ENCODE measurements at places on chromosomes 4 and X. TPM values are rescaled to one million over a fixed set of nuclear protein-coding genes. Genes with fewer than 3 reads are reported as not detected.

DNA sequence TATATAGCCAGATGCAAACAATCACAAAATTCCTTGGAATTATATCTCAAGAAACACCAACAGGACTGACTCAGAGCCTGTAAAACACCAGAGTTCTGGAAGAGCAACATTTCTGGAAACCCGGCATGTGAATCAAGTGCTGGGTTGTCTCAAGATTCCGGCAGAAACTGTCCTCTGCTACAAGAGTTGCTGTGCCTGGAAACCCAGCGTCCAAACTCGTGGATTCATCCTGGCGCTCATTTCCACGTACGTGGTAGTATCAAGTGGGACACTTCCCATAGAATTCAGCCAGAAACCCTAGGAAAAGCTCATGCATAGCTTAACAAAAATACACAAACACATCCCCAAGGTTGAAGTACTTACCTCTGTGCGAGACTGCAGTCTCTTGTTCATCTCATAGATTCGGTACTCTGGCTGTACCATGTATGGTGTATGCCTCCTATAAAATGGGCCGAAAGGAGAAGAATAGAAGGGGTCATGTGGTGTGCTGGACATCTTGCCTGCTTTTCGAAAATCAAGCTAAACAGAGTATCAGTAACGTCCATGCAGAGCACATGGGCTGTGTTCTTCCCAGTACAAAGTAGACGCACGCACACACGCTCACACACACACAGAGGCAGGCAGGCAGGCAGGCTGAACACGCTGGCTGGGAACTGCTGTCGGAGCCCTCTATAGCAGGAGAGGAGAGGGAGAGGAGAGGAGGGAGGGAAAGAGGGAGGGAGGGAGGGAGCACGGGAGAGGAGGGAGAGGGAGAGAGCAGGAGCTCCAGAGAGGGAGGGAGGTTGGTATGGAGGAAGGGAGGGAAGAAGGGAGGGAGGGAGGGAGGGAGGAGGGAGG lies at the start of gene LDB2:
Gene LDB2, minus strand, starts transcription at position 655 of the 837 bp plus-strand sequence.
- no peak for DNase-seq

DNA sequence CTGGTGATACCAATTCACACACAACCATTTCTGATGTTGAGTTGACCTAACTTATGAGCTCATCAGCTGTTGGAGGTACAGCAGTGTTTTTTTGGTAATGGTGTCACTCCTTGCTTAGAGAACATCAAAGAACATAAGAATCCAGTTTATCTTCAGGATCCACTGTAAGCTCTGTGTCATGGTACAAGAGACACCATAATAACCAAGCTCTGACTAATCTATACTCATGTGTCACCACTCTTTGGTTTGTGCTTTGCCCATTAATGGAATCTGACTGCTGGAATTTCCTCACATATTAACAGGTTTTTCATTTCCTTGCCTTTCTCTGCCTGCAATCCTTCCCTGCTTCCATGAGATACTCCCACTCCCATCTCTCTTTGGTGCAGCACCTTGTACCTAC lies 735.1 kb upstream of the LCORL start:
- DNase-seq = no peak

- peak; percentile 44 for DNase-seq
Observed at GRCh38 chr4:153143527-153144348, 60.5 kb upstream of the TRIM2 start.

DNA sequence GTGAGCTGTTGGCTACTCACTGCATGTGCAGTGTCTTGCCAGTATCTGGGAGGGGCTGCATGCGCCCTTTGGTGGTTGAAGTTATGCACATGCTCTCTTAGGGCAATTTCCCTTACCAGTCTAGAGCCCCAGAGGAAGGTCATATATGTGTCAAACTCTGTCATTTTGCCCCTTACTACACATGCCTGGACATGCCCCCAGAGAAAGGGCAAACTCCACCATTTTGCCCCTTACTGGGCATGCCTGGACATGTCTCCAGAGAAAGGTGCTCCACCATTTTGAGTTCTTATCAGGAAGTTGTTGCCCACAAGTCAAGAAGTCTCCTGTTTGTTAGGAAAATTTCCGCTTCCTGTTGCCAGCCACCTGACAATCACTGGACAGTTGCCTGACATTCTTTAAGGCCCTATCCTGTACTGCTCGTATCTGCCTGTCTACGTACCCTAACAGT lies 56.4 kb upstream of the PLAC8 start:
- no peak for DNase-seq

- no peak for DNase-seq
Observed at GRCh38 chr4:169583563-169583962, 28.8 kb downstream of the NEK1 start.

- DNase-seq = peak; percentile 56
Observed at GRCh38 chr4:85147481-85148076, 181.1 kb upstream of the WDFY3 start.

DNA sequence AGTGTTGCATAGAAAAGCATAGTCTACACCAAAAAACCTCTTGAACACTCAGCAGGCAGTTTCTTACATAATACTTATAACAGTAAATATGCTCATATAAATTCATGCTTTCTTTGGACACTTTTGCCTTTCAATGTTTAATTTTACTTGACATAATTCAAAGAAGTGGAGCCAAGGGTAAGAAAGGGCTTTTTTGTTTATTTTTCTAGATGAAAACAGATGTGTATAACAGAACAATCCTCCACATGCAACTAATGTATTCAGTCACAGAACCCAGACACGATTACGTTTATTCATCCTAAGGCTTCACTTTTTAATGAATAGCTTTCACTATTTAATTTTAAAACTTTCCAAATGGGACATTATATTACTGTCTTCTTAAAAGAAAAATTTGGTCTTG lies 58.0 kb upstream of the PTPN13 start:
- DNase-seq = no peak

GRCh38 chr4:106034751-106035150 lies 139.5 kb downstream of the NPNT start:
- no peak for DNase-seq

GRCh38 chrX:143476751-143477150 lies 40.5 kb downstream of the SPANXN3 start:
- no peak for DNase-seq

DNA sequence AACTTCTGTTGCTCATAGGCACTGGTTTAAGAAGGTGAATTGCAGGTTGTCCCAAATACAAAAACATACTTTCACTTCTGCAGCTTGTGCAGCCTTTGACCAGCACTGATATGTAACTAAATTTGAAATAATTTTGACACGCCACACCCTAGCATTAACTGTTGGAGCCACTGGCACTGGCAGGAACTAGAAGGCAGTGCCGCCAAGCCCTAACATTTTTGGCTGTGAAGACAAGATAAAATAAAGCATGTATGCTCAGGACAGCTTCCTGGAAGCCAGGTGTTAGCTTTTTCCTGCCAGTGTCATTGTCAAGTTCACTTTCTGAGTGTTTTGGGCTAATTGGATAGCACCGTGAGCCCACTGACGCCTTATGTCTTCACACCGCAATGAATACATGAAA lies 65.3 kb upstream of the FBXW7 start:
- no peak for DNase-seq

GRCh38 chr4:107452717-107453630 lies 267.1 kb downstream of the PAPSS1 start:
- no peak for DNase-seq

DNA sequence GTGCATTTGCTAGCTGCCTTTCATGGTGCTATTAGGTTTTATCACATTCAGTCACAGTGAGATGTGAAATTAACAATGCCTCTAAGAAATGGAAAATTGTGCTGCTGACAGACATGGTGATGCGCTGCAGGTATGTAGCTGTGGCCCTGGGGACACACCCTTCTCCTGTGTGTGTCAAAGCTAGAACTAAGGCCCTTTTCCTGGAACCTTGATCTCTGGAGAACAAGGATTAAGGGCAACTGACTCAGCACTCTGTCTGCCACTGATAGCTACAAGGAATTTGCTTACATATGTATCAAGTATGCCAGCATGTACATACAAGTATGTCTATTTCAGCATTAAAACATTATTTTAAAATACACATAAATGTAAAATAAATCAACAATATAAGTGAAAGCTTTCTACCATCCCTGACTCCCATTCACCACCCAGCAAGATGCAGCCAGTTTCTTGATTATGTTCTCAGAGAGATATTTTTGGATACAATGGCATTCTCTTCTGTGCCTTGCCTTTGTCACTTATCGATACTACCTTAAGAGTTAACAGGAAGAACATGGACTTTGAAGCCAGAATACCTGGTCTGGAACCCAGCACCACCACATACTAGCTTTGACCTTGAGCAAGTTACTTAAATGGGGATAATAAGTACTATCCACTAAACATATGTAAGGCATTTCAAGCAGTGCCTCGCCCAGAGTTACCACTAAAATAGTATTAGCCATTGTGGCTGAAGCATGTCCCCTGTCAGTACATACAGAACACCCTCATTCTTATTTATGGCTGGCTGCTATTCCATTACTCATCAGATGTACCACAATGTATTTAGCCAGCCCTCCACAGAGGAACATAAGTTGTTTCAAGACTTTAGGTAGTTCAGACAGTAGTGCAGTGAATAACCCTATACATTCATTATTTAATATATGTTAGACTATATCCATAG lies 68.5 kb downstream of the NPNT start:
- DNase-seq = no peak

GRCh38 chr4:7854216-7854615 lies 85.4 kb downstream of the AFAP1 start:
- no peak for DNase-seq

- no peak for DNase-seq
Observed at GRCh38 chr4:184294606-184295133, 77.0 kb upstream of the ENPP6 start.

DNA sequence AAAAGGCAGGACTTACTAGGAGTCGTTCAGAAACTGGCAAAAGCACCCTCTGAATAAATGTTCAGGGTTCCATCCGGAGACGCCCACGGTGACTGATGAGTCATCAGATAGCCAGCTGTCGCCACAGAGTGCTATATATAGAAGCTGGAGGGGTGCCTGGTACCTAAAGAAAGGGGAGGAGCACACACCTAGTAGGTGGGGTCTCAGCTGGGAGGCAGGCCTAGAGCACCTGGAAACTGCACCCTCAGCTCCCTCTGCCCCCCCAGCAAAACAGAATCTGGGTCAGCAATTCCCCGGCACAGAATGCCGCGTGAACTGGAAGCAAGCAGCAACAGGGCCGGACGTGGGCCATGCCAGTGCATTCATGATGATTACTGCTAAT lies 242.0 kb downstream of the BCOR start:
- no peak for DNase-seq

DNA sequence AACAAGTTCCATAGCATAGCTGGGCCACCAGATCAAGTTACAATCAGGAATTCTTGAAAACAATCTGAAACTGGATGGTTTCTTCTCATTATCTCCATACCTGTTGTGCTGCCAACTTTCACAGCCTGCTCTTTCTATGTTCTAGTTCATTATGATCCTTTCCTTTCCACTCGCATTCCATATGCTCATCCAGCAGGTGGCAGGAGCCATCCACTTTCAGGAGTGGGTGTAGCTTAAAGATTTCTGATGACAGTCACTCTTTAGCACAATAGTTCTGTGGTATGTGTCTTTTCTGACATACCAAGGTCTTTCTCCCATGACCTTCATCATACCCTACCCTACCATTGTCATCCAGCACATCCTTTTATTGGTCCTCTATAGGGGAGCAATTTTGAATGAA lies 46.4 kb downstream of the PAGE2 start:
- DNase-seq = no peak

GRCh38 chr4:151267104-151267503 lies 9.9 kb upstream of the PRSS48 start:
- no peak for DNase-seq

DNA sequence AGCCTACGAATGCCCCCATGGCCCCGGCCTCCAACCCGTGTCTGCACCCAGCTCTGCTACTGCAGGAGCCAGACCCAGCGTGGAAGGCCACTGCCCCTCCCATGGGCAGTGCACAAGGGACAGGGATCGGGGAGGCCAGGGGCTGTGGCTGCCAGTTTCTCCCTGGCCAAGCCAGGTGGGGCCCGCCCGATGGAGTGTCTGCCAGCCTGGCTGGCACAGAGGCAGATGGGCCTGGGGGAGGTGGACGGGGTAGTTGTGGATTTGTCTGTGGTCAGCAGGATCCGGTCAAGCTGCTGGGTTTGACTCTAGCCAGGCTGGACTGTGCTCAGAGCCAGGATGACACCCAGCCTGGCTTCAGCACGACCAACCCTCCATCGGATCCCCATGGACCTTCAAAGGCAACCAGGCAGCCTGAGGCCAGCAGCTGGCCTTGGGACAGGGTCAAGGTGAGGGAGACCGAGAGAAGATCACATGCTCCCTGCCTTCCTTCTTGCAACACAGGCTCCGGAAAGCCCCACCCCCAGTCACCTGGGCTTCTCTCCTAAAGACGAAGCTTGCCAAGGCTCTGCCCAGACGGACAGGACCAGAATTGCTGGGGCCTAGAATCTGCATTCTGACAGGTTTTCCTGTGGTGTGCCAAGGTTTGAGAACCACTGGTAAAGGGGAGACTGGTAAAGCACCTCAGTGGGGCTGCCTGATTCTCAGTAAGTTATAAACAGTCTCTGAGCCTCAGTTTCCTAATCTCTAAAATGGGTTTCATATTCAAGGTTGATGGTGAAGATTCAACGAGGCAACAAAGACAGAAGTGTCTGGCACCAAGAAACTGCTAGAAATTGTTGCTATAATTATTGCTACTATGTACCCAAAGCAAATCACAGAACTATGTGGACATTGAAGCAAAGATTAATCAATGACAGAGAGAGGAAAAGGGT lies 78.6 kb downstream of the PPP2R2C start:
- DNase-seq = no peak

GRCh38 chr4:54473798-54474197 lies 184.0 kb upstream of the KIT start:
- no peak for DNase-seq

GRCh38 chr4:184424993-184425758 lies 49.2 kb downstream of the IRF2 start:
- no peak for DNase-seq

GRCh38 chrX:9257718-9258420 lies 207.0 kb upstream of the TBL1X start:
- DNase-seq = no peak

DNA sequence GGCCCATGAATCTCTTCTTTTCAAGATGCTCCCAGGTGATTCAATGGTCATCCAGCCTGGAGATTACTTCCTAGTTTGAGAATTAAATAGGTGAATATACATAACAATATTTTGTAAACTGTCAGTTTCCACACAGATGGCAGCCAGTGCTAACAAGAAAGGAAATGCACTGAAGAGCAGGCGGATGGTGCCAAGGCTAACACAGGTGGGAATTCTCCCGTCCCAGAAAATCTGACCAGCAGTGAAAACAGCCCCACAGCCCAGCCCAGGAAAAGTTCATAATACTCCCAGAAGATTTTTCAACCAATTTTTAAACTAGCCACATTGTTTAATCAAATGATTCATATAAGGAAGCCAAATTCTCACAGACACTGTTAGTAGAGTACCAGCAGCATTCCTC lies 387.2 kb upstream of the GATB start:
- DNase-seq = no peak

The UGT2B7 gene
- 70.4 TPM for polyA plus RNA-seq

The CNGA1 gene
- polyA plus RNA-seq = 4.0 TPM

The TCP11X2 gene
- polyA plus RNA-seq = 2.1 TPM

The TXK gene
- 3.2 TPM for polyA plus RNA-seq

The GAB1 gene
- 43.4 TPM for polyA plus RNA-seq

The SPANXB1 gene
- polyA plus RNA-seq = not detected

The ADAM29 gene
- polyA plus RNA-seq = not detected

The CXCL5 gene
- polyA plus RNA-seq = 0.18 TPM

The GCNA gene
- 1.3 TPM for polyA plus RNA-seq

The TAF1 gene
- 54.2 TPM for polyA plus RNA-seq

The MAGEA10 gene
- not detected for polyA plus RNA-seq

The DACH2 gene
- 36.0 TPM for polyA plus RNA-seq

The PNMA6F gene
- 0.32 TPM for polyA plus RNA-seq

The FAAH2 gene
- polyA plus RNA-seq = 12.7 TPM

Measured in left renal cortex interstitium (tissue), 4 donors.